GM03348 (cell line): ENCODE measurements at places on chromosomes 2 and 18.

DNA sequence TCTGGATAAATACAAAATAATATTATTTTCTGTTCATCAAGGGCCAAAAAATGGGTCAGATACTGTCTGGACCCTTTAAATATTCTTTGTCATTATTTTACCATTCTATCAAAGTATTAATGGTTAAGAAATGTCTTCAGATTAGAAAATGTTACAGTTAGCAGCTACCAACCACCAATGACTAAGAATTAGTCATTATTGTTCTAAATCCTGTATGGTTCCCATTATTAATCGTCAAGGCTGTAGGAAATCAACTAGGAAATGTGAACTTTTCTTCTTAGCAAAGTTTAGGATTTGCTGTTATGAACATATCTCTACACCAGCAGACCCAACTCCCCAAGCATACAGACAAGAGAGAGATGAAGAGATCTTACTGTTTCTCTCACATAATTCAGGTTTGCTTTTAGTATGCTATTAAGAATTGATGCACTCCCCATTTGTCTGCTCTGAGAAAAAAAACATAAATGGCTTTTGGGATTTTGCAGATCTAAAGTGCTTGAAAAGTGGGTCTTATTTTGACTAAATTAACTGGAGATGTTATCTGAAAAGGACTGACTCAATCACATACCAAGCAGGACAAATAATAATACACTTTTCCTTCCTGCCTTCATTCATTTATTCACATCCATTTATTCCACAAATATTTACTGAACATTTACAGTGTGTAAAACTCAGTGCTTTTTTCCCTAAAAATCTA, 147.7 kb downstream of the PPP1R1C start:
- peak; percentile 29 for DNase-seq

GRCh38 chr2:203346612-203347011, 18.4 kb downstream of the ABI2 start:
- DNase-seq: no peak

DNA sequence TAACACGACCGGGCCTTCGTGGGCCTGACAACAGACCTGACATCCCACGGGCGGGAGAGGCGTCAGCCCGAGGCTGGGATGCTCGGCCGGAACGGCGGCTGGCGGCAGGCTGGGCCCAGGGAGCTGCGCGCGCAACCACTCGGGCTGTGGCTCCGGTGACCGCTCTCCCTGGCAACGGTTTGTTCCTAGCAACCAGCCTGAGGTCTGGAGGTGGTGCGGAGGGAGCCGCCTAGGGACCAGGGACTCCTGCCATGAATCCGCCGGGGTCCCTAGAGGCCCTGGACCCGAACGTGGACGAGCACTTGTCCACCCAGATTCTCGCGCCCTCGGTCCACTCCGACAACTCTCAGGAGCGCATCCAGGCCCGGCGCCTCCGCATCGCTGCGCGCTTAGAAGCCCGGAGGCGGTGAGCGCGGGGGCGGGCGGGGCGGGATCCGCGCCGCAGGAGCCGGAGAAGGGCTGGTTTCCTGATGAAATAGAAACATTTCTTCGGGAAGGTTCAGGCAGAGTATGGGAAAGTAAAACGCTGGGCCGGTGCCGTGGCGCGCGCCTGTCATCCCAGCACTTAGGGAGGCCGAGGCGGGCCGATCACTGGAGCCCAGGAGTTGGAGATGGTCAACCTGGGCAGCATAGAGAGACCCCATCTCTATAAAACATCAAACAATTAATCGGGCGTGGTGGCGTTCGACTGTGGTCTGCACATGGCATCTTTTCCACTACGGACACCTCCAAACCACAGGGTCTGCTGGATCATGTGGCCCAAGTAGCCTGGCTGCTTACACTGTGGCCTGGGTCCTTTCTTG, at the start of gene DRC1:
Gene DRC1 (plus strand): TSS at position 182 of the 803 bp plus-strand sequence. CDS start 70 bp downstream, at position 252.
- DNase-seq: peak; percentile 94

DNA sequence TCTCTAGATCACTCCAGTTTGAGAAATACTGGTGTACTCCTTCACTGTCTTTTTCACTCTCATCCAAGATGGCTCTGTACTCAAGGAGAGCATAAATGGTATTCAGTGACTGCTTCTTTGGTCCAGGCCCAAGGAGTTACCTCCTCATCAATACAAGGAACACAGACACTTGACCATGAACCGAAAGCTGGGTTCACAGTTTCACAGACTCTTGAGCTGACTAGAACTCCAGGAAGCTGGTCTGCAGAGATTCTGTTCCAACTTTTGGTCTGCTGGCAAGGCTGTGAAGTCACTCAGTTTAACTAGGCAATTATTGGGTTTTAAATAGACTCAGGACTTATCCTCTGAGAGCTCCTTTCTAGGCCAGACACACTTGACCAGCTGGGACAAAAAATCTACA, 7.4 kb upstream of the IGFBP5 start:
- DNase-seq: no peak

GRCh38 chr18:61939046-61939674, 46.4 kb upstream of the RNF152 start:
- DNase-seq: no peak

DNA sequence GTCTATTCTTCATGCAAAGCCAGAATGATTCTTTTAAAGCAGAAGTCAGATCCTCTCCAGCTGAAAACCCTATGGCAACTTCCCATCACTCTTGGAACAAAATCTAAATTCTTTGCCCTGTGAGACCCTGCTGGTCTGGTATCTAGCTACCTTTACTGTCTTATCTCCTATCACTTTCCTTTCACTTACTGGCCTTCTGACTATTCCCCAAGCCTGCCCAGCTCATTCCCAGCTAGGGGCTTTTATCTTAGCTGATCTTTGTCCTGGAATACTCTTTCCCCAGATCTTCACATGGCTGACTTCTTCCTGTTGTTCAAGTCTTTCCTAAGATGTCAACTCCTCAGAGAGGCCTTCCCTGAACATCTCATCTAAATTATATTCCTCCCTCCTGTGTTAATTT, 63.6 kb downstream of the GREB1L start:
- DNase-seq: no peak

DNA sequence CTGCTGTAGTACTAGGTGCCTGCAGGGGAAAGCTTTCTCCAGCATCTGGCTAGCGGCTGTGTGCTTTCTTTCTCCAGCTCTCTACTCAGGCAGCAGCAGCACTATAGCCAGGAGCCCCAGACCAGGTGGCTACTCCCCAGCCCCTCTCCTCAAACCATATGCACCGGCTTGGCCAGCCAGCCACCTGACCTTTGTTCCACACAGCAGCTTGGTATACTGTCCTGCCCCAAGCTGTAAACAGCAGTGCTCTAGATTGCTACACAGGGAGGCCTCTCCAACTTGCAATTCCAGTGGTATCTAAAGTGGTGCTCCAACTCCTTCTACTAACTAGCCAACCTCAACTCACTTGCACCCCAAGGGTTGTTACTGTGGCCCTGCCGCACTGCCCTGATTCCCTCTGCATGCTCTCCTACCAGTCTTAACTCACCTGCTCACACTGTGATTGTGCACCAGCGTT, 19.6 kb downstream of the LDAH start:
- no peak for DNase-seq

GRCh38 chr2:15092691-15093090, 460.2 kb downstream of the LRATD1 start:
- DNase-seq: no peak

- no peak for DNase-seq
Observed at GRCh38 chr2:157442191-157442590, 1.7 kb downstream of the CYTIP start.

GRCh38 chr2:62140426-62141141, 55.3 kb upstream of the B3GNT2 start:
- DNase-seq: no peak

- DNase-seq: no peak
Observed at GRCh38 chr2:154032220-154032619, 160.5 kb downstream of the GALNT13 start.

DNA sequence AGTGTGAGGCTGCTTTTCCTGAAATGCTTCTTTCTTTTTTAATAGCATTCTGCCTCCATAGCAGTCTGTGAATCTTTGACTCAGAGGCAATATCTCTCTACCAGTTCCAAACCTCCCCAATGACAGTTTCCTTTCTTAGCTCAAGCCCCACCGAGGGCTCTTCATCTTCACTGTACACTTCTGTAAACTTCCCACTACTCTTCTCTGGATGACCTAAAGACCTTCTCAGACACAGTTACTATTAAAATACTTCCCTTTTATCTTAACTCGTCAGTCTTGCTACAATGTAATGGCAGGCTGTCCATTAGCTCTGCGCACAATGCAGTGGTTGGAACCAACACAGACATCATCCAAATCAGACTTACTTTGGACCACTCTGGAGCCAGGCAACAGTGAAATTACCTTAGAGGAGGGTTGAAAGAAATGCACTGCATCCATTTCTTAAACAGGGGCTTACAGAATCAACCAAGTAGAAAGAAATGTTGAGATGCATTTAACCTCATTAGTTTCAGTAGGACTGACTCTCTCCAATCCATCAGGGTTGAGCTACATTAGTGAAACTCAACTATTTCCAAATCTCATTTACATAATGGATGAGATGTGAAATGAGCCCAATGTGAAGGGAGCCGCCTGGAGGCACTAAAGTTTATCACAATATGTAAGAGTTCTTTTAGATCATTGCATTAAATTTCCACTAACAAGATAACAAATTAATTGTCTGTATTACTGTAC, 343.8 kb downstream of the SETBP1 start:
- no peak for DNase-seq

GRCh38 chr18:28712172-28712571, 535.2 kb upstream of the CDH2 start:
- DNase-seq: no peak
